Omental fat pad (tissue), 4 donors: ENCODE measurements at places on chromosomes 11 and 22. TPM values are rescaled to one million over a fixed set of nuclear protein-coding genes. Genes with fewer than 3 reads are reported as not detected.

TCN2 gene
- 62.0 TPM for total RNA-seq

DNA sequence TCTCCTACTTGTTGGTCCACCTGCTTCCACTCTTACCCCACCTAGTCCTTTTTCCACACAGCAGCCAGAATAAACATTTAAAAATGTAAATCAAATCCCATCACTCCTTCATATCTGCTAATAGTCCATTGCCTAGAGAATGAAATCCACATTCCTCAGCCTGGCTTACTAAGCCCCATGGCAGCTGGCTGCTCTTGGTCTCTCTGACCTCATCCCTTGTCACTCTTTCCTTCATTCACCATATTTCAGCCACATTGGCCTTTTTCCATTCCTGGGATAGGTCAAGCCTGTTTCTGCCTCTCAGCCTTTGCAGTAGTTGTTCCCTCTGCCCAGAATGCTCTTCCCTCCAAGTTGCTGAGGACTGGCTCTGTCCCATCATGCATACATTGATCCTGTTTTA lies 512.8 kb downstream of the INSC start:
- DNase-seq, result no peak

BARX2 gene
- total RNA-seq, result not detected

DNA sequence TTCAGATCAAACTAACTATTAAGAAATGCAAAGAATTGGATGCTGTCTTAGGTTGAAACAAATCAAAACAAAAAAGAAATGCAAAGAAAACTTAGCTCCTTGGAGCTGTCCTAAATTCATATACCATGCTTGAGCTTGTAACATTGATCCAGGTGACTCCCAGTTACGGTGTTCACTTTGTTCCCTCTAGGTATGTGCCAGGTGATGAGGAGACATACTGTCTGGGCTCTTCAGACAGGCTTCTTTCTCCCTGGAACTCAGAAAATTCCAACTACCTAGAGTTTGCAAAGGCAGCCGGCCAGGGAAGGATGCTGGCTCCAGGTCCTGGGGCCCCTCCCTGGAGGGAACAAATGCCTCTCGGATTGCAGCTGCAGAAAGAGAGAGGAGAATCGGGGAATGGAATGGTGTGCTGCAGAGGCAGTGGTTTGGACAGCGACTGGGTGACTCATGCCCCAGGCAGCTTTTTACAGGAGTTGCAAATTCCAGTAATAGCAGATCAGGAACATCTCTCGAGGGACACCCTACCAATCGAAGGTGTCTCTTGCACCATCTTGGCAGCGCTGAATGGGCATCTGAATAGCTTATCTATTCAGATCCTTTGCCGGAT lies 12.3 kb upstream of the ASPHD2 start:
- no peak for DNase-seq

GRCh38 chr11:119666061-119666460 lies 62.9 kb downstream of the NECTIN1 start:
- no peak for DNase-seq

- no peak for DNase-seq
Measured at GRCh38 chr11:63872800-63873197, 33.9 kb downstream of the MARK2 start.

EWSR1 gene
- 190 TPM for total RNA-seq

DNA sequence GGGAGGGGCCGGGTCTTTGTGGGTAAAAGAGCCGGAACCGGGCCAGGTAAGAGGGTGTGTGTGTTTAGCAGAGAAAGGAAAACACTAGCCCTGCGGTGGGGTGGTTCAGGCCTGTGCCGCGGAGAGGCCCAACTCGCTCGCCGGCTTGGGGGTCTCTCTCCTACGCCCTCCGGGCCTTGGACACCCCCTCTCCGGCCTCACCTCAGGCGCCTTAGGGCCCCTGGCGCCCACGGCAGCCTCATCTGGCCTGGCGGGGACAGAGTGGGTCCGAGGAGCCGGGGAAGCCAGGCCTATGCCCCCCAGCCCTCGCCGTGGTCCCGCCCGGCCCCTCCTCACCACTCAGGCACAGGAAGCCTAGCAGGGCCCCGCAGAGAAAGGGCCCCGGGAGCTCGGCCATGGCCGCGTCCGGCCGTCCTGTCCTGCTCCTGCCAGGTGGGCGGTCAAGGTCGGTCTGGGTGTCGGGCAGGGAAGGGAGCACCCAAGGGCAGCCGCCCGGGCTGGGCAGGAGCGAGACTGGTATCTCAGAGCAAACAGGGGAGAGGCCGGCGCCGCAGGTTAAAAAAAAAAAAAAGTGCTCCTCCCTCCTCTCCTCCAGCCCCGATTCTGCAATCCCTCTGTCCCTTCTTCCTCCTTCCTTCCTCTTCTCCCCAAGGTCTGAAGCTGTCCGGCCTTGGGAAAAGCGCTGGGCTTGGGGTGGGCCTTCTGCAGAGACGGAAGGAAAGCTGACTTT lies at the start of gene VSIG2:
Gene VSIG2 (minus strand): TSS at position 515 of the 730 bp plus-strand sequence. CDS start 118 bp downstream, at position 397.
- DNase-seq, result no peak

- no peak for DNase-seq
Measured at GRCh38 chr11:834371-835316, 1.9 kb downstream of the CD151 start.

- no peak for DNase-seq
Measured at GRCh38 chr11:73401217-73401923, 25.2 kb downstream of the RELT start.

ZNF195 gene
- 29.3 TPM for total RNA-seq

DNA sequence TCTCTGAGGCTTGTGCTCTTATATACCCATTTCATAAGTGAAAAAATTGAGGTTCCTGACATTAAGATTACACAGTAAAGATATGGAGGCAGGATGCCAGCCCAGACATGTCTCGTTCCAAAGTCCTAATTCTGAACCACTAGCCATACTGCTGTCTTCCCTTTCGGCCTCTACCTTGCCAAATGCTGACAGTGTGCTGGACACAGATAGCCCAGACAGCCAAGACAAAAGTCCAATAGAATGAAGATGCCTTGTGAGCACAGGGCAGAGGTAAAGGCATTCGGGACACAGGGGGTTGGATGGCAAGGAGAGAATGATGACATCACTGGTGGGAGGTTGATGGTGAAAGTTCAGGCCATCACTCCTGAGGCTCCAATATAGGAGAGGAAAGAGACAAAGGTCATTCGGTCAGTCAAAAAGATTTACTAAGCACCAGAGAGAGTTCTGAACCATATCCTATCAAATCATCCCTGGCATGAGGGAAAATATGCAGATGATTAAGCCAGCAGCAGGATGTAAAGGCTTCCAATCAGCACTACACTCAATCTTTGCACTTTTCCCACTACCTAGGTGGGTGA lies 174.0 kb upstream of the MTMR2 start:
- no peak for DNase-seq

- no peak for DNase-seq
Measured at GRCh38 chr11:83181815-83182214, 11.7 kb upstream of the ANKRD42 start.

DNA sequence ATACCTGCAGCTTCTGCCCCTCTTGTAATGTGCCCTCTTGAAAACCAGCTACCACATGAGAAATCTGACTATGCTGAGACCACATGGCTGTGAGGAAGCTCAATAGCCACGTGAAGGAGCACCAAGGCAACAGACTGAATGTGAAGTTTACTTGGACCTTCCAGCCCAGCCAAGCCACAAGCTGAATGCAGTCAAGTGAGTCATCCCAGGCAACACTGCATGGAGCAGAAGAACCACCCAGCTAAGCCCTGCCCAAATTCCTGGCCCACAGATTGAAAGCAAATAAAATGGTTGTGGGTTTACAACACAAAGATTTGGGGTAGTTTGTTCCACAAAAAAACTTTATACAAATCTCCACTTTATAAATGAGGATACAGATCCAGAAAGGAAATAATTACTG lies 114.5 kb downstream of the TIMP3 start:
- DNase-seq, result no peak

DNA sequence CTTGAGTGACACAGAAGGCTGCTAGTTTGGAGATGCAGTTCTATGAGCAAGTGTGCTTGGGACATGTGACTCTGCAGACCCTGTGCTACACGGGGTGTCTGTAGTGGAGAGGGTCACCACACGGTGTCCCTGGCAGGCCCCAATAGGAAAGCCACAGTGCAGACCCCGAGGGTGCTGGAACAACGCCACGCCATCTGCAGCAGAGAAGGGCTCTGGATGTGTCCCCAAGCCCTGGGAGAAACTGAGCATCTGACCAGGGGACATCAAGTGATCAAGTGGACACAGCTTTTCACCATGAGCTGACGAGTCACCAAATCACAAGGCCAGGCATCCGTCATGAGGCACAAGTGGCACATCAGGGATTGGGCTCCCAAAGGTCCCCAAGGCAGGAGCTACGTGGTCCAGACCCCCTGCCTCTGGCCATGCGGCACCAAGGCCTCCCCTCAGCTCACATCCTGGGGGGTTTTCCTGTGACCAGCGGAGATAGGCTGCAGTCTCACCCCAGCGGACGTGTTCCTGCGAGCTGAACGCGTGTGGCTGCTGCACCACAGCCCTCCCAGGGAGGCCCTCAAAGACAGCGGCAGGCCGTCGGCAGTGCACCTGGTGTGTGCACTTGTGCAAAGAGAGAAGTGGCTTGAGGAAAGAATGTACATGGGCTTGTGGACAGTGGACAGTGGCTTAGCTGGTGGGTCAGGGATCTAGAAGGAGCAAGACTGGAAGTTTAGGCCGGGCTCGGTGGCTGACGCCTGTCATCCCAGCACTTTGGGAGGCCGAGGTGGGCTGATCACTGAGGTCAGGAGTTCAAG lies 96.7 kb downstream of the RPS6KA4 start:
- no peak for DNase-seq

- DNase-seq, result no peak
Measured at GRCh38 chr11:44674809-44675208, 52.0 kb upstream of the TSPAN18 start.

- DNase-seq, result no peak
Measured at GRCh38 chr11:48154151-48154550, 62.5 kb upstream of the OR4B1 start.

DNA sequence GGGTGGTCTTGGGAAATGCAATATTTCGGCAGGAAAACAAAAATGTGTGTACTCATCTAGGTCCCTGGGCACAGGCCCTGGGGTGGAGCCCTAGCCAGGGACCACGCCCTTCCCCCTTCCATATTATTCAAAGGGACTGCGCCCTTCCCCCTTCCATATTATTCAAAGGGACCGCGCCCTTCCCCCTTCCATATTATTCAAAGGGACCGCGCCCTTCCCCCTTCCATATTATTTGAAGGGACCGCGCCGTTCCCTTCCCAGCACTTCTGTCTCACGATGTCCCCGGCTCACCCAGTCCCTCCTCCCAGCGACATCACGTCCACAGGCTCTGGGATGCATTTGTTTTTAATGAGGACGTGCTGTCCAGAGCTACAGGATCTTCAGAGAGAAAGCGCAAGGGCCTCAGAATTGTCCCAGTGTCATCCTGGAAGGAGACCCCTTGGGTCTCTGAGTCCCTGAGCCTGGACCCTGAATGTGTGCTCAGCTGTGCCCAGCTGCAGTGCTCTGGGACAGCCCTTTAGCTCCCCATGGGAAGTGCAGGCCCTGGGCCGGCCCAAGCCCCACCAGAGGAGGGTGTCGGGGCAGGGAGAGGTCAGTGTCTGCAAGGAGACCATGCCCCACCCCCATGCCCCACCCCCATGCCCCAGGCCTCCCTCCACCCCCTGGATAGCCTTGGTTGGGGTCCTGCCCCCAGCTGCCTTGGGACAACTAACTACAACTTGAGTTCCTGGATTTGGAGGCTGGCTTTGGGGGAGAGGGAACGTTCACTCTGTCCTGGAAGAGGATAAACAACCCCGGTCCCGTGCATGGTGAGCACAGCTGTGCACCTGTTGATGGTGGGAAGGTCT lies 810.0 kb downstream of the BRD1 start:
- peak; percentile 9 for DNase-seq

DNA sequence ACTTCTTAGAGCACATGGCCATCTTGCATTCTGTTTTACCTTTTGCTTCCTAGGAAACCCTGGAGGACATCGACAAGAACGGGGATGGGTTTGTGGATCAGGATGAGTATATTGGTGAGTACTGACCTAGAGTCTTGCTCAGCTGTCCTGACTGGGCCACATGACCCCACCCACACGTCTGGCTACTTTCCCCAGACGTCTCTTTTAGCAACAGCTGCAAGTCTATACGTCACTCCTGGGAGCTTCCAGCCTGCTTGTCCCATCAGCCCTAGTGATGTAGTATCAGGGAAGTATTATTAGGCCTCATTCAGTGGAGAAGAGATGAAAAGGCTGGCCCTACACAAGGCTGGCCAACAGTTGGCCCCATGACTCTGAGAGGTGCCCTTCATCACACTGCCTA lies 9.6 kb downstream of the RCN1 start:
- DNase-seq, result no peak

EHF gene
- total RNA-seq, result not detected

GRCh38 chr11:114064216-114064615 lies 4.7 kb downstream of the ZBTB16 start:
- DNase-seq, result no peak

DNA sequence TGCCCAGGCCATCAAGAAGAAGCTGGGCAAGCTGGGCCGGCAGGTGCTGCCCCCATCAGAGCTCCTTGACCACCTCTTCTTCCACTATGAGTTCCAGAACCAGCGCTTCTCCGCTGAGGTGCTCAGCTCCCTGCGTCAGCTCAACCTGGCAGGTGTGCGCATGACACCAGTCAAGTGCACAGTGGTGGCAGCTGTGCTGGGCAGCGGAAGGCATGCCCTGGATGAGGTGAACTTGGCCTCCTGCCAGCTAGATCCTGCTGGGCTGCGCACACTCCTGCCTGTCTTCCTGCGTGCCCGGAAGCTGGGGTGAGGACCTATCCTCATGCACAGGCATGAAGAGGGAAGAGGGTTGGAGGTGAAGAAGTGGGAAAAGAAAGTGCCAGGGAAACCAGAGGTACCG lies 5.3 kb upstream of the NHERF4 start:
- DNase-seq, result no peak

DNA sequence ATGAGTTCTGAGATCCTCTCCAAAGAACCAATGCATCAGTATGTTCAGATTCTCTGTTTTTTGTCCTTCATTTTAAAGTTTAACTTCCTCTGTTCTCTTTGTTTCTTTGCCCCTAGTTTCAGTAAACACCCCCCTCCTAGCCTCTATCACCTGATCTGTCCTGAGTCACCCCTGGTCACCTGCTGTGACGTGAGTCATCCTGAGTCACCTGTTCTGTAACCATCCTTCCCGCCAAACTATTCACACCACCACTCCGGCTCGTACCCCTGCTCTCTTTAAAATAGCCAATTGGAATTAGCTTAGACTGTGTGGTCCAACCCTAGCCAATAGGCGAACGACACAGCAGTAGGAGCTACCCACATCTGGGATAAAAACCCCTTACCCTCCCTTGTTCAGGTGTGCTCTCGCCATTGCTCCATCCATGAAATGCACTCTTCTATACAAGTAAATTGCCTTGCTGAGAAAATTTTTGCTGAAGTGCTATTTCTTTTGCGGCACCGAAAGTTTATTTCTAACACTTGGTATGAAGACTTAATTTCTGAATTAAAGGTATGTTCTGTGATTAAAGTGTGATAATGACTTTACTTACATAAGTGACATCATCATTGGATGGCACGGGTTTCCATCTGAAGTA lies 318.4 kb downstream of the AASDHPPT start:
- no peak for DNase-seq

DNA sequence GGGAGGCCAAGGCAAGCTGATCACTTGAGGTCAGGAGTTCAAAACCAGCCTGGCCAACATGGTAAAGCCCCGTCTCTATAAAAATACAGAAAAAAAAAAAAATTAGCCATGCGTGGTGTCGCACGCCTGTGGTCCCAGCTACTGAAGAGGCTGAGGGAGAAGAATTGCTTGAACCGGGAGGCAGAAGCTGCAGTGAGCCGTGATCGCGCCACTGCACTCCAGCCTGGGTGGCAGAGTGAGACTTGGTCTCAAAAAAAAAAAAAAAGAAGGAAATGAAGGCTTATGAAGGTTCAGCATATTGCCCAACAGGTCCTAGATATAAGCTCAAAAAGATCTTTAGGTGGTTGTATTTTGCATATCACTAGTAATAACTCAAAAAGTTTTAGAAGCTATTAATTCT lies 10.2 kb downstream of the ATL3 start:
- DNase-seq, result no peak

OR52E6 gene
- total RNA-seq, result not detected
